Bone marrow (tissue), 2 donors: ENCODE measurements at places on chromosomes 5 and 9.

DNA sequence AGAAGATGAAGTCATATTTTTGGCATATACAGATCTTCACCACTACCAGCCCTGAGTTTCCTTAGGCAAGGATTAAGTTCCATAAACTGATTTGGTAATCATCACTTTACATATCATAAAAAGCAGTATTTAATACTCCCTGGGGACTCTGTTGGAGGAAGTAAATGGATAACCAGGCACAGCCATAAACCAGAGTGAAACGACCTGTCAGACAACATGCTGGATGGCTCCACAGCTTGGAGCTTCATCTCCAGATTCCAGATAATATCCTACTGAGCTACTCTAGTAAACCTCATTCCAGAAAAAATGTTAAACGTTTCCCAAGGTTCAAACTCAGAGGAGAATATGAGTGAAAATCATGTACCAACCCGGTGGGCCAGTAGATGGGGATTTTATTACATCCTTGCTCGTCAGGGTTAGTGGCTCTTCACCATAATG, 109.2 kb downstream of the BASP1 start:
- no peak for DNase-seq

DNA sequence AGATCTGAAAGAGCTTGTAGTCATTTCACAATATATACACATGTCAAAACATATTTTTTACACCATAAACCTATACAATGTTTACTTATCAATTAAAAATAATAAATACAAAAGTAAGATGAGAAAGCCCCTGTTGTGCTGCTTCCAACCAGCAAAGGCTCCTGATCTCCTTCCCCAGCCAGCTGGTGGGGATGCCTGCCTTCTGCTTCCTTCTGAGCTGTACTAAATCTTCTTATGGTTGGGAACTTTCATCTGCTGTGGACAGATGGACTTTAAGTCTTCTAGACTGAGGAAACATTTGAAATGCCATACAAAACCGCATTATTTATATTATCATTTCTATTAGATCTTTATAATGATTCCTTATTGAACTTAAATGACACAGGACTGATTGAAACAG, 745.3 kb upstream of the CHD1 start:
- DNase-seq = no peak

GRCh38 chr9:120755810-120756434, 37.3 kb downstream of the FBXW2 start:
- no peak for DNase-seq

- no peak for DNase-seq
These were observed 28.0 kb downstream of the LCP2 start for GRCh38 chr5:170269579-170269978.

DNA sequence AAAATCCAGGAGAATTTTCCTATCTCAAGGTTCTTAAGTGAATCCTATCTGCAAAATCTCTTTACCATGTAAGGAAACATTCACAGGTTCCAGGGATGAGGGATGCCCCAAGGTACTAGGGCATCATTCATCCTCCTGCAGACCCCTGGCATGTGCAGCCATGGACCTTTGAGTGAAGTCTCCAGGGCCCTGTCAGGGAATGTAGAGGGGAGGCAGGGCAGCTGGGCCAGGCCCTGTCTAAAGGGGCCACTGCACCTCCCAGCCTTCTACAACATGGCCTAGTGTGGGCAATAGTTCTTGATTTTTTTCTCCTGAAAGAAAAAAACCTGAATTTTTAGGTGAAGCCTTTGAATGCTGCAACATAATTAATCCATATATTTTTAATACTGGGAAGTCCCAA, 63.3 kb downstream of the SEMA4D start:
- no peak for DNase-seq

GRCh38 chr9:131318231-131319085, 28.9 kb downstream of the PLPP7 start:
- DNase-seq = no peak

DNA sequence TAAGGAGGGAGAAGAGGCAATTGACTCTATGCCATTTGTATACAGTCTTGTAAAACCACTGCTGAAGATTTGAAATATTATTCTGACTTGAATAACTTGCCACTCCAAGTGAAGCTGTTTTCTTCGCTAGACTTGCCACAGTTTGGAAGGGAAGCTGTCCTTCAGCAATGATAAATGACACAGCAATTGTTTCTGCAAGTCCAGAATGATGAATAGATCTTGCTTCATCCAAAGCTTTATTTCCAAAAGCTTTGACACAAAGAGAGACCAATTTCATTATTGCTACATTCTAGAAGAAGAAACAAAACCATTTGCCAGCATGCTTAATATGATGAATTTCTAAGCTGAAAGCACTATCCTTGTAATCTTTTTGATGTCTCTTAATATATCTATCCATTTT, 73.7 kb downstream of the ZNF366 start:
- DNase-seq = peak; percentile 16

GRCh38 chr5:180844432-180844831, 16.6 kb downstream of the ZFP62 start:
- DNase-seq = no peak

DNA sequence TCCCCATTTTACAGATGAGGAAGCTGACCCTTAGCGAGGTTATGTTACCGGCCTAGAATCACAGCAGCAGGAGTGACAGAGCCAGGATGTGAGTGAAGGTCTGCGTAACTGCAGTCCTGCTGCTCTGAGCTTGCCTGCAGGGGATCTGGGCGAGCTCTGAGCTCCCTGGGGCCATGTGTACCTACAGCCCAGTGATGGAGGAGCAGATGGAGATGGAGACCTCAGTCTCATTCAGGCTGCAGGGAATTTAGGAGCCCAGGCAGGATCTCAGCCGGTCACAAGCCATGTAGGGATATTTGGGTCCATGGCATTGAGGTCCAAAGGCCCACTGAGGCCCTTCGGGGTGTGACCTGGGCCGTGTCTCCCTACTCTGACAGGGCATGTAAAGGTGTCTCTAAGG, 170.6 kb downstream of the CACNA1B start:
- no peak for DNase-seq

GRCh38 chr5:171580502-171581265, 161.2 kb downstream of the FGF18 start:
- no peak for DNase-seq

DNA sequence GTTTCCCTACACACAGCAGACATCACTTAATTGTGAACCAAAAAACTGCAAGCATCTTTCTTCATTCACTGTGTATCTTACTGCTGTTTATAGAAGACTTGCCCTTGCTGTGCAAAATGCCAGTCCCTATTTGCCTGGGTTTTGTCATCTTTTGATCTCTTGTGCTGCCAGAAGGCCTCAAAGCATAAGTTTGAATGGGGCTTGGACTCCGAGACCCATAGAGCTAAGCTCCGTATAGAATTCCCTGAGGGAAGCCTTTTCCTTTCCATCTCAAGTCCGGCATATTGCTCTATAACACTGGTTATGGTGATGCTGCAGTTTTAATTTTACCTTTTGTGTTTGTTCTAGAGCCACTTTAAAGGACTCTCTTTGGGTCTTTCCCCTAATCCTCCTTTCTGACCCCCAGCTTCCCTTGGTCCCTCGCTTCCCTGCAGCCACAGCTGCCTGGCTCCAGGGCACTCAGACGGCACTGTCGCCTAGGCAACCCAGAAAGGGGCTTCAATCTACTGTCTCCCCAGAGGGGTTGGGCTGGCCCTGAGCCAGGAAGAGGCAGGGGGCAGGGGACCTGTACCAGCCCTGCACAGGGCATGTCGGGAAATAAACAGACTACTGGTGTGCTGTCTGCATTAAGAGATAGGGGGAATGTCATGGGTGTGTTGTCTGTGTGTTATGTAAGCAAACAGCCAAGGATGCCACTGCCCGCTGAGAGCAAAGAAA, 73.4 kb upstream of the MELK start:
- no peak for DNase-seq

- DNase-seq = no peak
These were observed 78.2 kb upstream of the GNA14 start for GRCh38 chr9:77726289-77726688.

DNA sequence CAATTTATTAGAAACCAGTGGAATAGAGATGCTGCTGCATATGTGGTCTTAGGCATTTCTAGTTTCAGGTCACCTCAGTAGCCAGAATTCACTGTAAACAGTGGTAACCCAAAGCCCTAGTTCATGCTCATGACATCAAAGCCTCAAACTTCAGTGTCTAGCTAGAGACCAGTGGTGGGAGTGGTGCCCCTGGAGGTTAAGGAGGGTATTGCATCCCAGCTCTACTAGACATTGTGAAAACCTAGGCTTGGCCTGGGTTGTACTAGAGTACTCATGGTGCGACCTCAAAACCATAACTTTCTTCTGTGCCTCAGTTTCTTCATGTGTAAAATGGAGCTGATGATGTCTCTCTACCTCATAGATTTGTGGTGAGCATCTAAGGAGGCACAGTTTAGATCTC, 18.8 kb downstream of the COL5A1 start:
- no peak for DNase-seq

GRCh38 chr5:82004511-82004910, 32.7 kb downstream of the ATG10 start:
- no peak for DNase-seq

- DNase-seq = no peak
These were observed 131.6 kb upstream of the OSMR start for GRCh38 chr5:38714240-38714639.

DNA sequence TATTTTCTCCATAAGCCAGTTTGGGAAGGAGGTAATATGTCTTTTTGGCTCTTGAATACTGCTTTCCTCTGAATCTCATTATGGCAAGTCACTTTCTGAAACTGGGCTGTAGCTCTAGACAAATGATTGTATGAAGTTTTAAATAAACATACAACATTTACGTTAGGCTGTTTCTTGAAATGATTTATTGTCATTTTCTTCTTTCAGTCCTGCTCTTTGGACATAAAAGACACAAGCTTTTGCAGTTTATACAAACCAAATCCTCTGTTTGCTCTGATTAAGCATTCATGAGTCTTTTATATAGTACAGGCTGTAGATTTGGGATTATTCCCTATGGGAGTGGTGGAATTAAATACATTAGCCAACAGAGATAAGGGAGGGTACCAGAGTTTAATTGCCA, 139.7 kb downstream of the CEP120 start:
- no peak for DNase-seq

DNA sequence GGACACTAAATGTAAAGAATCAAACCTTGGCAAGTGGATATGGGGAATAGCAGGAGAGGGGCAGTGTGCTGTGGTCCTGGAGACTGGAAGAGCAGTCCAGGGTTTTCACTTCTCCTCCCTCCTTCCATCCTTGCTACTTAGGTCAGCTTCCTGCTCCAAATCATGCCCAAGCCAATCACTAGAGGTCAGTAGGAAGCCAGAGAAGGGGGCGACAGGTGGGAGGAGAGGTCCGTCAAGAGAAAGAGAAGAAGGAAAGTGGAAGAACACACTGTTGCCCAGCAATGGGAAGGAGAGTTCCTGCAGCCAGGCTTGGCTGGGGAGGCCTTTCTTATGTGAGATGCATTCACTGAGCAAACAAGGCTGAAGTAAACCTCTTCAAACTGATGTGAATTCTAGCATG, 289.6 kb downstream of the DTWD2 start:
- DNase-seq = no peak

- no peak for DNase-seq
These were observed 84.4 kb upstream of the NUDT12 start for GRCh38 chr5:103646698-103647614.

DNA sequence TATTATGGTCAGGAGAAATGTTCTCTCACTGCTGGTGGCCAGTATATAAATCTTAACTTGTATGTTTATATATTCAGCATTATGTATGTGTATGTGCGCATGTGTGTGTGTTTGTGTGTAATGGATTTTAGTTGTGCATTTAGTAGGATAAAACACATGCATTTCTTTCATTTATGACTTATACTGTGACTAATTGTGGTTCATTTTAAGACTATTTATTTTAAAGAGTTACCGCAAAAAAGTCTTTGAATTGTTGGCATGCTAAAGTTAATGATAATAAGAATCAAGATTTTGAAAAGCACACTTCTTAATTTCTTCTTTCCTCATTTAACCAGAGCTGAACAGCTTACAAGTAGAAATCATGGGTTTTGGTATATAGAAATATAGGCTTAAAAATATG, 60.9 kb downstream of the RAI14 start:
- no peak for DNase-seq

- DNase-seq = no peak
These were observed 11.5 kb upstream of the TGFBR1 start for GRCh38 chr9:99093492-99093791.

- DNase-seq = no peak
These were observed 95.0 kb upstream of the RUFY1 start for GRCh38 chr5:179455320-179455719.

GRCh38 chr9:16003785-16004184, 450.9 kb downstream of the CCDC171 start:
- no peak for DNase-seq

GRCh38 chr9:85344901-85345300, 396.9 kb downstream of the AGTPBP1 start:
- DNase-seq = no peak

DNA sequence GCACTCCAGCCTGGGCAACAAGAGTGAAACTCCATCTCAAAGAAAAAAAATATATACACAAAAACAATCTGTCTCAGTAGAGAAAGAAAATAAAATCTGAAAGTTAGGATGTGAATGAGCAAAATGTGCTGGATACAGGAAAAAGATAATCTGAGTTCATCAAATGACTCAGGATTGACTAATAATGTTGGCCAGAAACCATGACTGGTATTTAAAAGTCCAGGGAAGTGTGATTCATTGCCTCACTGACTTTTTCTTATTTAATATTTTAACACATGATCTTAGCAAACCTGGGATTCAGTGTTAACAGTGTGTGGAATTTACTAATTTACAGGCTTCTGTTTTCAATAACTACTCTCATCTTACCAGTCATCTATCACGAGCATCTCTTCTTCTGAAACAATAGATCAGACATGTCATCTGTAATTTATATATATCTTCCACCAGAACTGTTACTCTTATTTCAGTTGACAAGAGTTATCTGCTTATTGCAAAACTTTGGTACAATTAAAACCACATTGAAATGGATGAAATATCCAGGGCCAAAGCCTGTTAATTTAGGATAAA, 256.7 kb downstream of the CDH12 start:
- DNase-seq = no peak

GRCh38 chr5:97991236-97991635, 782.2 kb upstream of the RGMB start:
- DNase-seq = no peak

GRCh38 chr5:9156282-9156681, 389.6 kb downstream of the SEMA5A start:
- DNase-seq = no peak

DNA sequence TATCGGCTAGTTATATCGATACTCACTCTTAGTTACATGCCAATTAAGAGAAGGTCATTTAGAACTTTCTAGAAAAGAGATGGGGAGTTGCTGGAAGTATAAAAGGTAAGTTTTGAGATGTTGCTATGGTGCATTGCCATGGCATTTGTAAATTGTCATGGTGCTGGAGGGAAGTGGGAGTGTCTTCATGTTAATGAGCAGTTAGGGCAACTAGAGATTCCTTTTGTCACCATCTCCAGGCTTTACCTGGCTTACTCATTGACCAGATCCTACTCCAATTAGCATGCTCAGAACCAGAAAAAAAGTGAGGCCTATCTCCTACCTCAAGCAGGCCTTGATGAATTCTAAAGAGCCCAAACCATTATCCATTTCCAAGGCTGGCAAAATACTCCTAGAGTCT, 82.8 kb downstream of the PRR16 start:
- DNase-seq = no peak

GRCh38 chr9:128702949-128703615, 779 bp downstream of the PKN3 start:
- no peak for DNase-seq
